ENCODE measurements at places on chromosomes 6 and 20.

DNA sequence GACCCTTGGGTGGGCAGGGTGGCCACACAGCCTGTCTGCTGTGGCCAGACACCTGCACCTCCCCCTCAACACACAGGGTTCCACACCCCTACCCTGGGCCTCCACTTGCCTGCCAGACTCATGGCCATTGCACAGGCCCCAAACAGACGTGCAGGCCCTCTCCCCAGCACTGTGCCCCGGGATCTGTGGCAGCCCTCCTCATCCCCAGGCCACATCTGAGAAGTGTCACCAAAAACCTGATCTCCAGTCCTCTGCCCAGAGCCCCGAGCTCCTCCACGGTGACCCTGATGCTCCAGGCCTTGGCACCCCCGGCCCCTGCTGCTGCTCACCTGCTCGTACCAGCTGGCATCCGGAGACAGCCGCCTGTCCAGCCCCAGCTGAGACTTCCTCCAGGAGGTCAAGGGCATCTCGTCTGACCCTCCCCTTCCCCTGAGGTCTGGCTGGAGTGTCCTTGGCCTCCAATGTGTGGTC is 160.1 kb downstream of the DLL1 start:
- DNase-seq: no peak

DNA sequence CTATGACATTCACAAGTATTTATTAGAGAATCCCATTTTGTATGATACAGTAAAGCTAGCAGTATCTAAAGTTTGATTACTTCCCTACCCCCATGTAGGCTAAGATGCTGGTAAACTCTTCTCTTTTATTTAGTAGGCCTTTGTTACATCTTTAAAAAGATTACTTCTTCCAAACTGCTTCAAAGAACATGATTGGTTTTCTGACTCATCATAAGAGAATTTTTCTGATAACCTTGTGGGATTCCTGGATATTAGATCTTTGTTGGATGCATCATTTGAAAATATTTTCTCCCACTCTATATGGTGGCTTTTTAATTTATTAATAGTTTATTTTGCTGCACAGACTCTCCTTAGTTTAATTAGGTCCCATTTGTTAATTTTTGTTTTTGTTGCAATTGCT is 898.3 kb upstream of the ADGRB3 start:
- DNase-seq: no peak

DNA sequence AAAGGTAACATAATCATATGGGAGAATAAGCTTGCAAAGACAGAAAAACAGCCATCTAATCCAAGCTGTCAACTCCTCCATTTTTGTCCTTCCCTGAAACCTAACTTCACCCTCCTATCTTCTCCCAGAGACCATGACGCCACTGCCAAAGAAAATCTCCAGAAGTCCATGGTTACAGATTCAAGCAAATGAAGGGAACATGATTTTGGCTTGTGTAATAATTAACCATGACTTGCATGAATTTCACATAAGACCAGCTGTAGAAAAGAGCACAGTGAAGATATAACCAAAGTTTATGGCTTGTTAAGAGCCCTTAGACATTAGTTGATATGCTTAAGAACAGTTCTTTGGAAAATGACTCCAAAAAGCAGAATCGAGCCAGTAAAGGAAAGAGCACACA is 342.1 kb upstream of the NRSN1 start:
- DNase-seq: no peak

DNA sequence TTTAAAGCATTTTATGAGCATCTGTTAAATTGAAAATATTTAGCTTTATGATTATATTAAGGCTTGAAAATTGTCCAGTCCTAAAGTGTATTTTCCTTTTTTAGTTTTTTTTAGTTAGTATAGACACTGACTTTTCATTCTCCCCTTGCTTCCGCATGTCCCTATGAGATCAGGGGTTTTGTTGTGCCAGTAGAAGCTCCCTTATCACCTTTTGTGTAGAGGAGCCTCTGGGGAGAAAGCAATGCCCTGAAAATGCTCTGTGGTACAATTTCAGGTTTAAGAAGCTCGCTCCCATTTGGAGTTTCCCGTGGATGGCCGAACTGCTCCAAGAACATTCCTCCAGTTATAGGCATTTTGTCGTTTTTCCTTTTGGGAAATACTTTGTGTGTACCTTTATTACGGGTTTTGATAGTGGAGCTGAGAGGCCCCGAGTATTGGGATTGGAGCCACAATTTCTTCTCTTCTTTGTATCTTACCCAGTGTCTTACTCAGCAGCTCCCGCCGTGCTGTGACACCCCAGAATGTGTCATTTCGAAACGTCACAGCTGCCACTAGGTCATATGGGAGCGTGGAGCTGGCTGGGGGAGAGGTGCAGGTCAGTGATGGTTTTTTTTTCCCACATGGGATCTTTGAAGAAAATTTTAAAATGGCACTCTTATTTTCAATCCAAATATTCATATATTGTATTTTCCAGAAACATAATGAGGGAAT is 49.9 kb downstream of the RPRD1B start:
- DNase-seq: no peak

GRCh38 chr6:44785130-44785529 is 397.6 kb downstream of the CDC5L start:
- DNase-seq: no peak

- DNase-seq: no peak
These were observed 25.5 kb downstream of the FASTKD5 start for GRCh38 chr20:3134151-3134550.

- DNase-seq: no peak
These were observed 82.1 kb downstream of the DLL1 start for GRCh38 chr6:170208651-170209353.

DNA sequence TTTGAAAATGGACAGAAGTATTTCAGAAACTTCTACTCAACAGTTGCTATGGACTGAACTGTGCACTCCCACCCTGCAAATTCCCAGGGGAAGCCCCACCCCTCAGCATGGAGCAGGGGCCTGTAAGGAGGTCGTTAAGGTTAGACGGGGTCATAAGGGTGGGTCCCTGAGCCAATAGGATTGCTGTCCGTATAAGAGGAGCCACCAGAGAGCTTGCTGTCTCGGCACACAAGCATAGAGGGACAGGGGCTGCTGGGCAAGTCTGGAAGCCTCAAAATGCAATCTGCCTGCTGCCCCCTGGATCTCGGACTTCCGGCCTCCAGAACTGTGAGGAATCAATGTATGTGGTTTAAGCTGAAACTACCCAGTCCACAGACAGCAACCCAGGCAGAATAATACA is 37.4 kb upstream of the AFDN start:
- DNase-seq: no peak

DNA sequence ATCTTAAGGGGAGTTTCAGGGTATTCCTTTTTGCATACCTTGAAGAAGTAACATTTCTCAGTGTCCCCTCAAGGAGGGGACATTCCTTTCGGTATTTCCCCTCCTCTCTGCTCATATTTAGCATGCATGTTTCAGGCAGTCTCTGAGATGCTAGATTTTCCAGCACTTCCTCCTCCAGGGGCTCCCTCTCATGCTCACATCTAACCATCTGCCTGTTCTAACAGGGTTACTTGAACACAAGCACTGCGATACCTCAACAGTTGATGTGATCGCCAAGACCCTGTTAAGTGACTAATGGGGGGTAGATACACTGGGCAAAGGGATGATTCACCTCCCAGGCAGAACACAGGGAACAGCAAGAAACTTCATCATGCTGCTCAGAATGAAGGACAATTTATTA is 12.9 kb upstream of the MCM3 start:
- DNase-seq: no peak

GRCh38 chr6:109807881-109808280 is 116.8 kb downstream of the FIG4 start:
- DNase-seq: no peak

DNA sequence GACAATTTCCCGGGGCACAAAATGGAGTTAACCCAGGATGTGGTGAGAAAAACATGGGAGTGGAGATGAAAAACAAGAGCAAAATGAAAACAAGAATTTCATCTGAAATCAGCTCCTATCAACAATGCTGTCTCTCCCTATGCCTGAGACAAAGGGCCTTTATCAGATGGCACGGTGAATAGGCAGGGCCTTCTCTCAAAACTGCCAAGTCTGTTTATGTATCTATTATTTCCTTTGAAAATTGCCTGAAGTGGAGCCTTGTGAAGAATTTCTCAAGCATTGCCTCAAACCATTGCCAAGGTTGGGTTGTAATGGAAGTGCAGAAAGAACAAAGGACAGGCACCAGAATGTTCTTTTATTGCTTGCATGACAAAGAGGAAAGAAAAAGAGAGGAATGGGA is 74.7 kb downstream of the BTBD3 start:
- DNase-seq: no peak

GRCh38 chr6:11740875-11741274 is 37.7 kb downstream of the ADTRP start:
- DNase-seq: no peak

- DNase-seq: no peak
These were observed 488.4 kb upstream of the MMS22L start for GRCh38 chr6:97771372-97771771.

GRCh38 chr6:145839653-145840052 is 25.1 kb upstream of the FBXO30 start:
- no peak for DNase-seq

- no peak for DNase-seq
These were observed 2.2 kb downstream of the HSPA1B start for GRCh38 chr6:31829633-31830283.

DNA sequence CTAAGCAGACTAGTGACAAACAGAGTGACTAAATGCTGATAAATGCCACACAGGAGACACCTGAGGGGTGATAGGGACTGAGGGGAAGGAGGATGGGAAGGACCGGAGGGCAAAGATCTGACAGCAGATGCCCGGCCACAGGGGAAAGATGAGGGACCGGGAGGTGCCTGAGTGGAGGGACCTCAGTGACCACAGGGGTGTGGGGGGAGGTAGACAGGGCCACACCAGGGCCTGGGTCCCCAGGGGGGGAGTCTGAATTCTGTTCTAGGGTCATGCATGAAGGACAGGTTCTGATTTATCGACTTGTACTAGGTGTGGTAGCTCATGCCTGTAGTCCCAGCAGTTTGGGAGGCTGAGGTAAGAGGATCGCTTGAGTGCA is 6.9 kb downstream of the BCAS4 start:
- no peak for DNase-seq

GRCh38 chr6:104214901-104215300 is 644.8 kb downstream of the HACE1 start:
- no peak for DNase-seq

DNA sequence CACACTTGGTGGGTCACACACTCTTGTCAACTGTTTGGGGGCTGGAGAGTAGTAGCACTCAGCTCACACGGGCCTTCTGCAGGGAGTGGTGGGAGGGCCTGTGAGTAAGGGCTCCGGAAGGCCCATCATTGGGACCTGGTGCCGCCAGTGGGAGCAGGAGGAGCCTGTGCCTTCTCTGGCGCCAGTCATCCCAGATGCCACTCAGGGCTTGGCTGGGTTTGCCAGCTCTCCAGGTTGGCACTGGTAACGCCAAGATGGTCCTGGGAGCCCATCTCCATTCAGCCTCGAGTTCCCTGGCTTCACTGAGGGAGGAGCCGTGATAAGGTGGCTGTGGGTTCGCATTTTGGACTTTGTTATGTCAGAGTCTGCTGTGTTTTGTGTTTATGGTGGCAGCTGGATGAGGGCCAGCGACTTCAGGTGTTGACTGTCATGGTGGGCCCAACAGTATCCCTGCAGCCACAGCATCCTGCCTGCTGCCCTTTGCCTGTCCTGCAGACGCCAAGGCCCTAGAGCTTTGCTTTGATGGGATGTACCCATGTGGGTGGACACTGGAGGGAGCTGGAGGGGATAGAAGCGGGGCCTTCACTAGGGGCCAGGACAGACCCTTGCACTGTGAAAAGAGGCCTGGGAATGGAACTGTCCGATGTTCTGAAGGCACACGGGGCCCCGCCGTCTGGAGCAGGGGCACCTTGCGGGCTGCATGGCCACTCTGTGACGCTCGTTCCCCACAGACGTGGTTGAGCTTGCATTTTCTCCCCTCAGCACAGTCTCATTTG is 13.3 kb upstream of the DNAJC5 start:
- DNase-seq: no peak

- DNase-seq: no peak
These were observed 14.0 kb downstream of the ARHGAP18 start for GRCh38 chr6:129696028-129696418.

- no peak for DNase-seq
These were observed 816.7 kb upstream of the FLRT3 start for GRCh38 chr20:15154070-15154469.

- DNase-seq: no peak
These were observed 12.4 kb upstream of the SPDEF start for GRCh38 chr6:34568341-34569201.

DNA sequence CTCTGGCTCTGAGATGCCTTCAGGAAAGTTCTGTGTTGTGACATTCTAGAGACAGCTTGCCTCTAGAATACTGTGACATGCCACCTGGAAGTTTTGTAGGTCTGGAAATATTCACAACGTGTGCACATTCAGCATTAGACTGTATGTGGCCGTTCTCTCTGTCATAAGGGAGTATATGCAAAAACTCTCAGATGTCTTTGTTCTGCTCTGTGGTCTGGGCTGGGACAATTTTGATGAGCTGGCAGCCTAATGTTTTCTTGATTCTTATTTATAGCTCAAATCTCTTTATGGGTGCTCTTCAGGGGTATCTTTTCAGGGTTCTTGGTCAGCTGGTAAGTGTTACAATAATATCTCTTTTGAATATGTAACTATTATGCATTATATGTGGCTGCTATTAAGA is 355.1 kb downstream of the PAX1 start:
- no peak for DNase-seq

- DNase-seq: no peak
These were observed 439.1 kb upstream of the NOX3 start for GRCh38 chr6:155894758-155895157.

DNA sequence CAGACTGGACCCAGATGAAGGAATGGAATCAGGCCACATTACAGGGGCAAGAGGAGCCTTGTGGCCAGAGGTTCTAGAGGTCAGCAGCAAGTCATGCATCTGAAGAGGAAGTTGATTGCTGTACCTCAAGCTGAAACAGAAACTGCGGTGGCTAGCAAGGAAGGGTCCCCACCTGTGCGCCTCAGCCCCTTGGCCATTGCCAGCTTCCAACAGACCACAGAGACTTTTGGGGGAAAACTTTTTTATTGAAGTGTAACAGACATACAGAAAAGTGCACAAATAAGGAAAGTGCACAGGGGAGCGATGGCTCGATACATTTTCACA is 26.8 kb upstream of the SLC9A8 start:
- no peak for DNase-seq

DNA sequence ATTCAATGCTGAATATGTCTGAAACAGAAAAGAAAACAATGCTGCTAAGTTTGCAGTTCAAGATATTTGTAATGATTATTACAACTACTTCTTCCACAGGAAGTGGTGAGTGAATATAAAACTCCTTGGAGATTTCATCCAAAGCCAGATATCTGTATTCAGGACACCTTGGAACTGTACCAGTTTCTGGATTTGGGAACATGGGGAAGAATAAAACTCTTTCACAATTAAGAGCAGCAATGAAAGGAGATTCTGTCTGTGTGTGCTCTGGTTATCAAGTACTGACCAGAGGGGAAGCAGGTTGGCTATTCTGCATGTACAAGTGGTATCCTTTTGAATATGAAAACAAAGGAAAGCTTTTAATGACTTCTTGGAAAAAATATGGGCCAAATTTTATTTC is 21.1 kb downstream of the ELOVL2 start:
- DNase-seq: no peak

GRCh38 chr20:21981597-21982344 is 276.3 kb downstream of the PAX1 start:
- DNase-seq: no peak

GRCh38 chr20:61042506-61043385 is 209.3 kb upstream of the CDH4 start:
- no peak for DNase-seq
